Heart right ventricle (tissue), 16 donors: ENCODE measurements at places on chromosomes 2 and 18. TPM values are rescaled to one million over a fixed set of nuclear protein-coding genes. Genes with fewer than 3 reads are reported as not detected.

- DNase-seq: peak; percentile 63
Measured at GRCh38 chr2:62197011-62197924, 1.4 kb downstream of the B3GNT2 start.

GRCh38 chr18:23149570-23149969 is 14.3 kb downstream of the CABLES1 start:
- no peak for DNase-seq

- DNase-seq: no peak
Measured at GRCh38 chr2:201267278-201268030, 7.1 kb downstream of the CASP8 start.

DNA sequence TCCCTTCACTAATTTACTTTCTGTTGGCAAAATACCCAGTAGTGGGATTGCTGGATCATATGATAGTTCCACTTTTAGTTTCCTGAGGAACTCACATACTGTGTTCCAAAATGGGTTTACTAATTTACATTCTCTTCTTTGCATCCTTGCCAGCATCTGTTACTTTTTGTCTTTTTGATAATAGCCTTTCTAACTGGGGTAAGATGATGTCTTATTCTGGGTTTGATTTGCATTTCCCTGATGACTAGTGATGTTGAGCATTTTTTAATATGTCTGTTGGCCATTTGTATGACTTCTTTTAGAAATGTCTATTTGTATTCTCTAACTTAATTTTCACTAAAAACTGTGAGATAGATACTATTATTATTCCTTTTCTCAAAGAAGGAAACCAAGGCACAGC is 411.7 kb downstream of the SOCS6 start:
- no peak for DNase-seq

- DNase-seq: no peak
Measured at GRCh38 chr2:71839826-71840225, 307.8 kb downstream of the CYP26B1 start.

DNA sequence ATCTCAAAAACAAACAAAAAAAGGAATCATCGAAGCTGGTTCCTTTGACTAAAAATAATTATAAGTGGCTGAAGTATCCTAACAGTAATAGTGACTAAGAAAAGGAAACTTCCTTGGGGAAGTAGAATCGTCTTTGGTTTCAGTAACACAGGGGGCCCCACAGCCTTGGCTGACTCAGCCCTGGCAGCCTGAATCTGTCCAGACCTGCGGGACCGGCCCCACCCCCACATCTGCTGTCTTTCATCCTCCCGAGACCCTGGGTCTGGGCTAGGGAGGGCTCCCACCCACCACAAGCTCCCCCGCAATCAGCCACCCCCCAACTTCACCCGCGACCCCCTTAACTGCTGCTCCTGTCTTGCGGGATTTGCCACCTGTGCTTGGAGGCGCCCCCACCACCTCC is 1452.6 kb upstream of the ACVR2A start:
- no peak for DNase-seq

GRCh38 chr2:69291721-69292120 is 95.3 kb downstream of the GFPT1 start:
- no peak for DNase-seq

Gene TUBA4B
- not detected for polyA plus RNA-seq

Gene CTAGE1
- polyA plus RNA-seq: not detected

Gene LRP1B
- 0.15 TPM for polyA plus RNA-seq

Gene TFCP2L1
- 0.03 TPM for polyA plus RNA-seq
